ENCODE measurements at places on chromosomes 5 and 9. TPM values are rescaled to one million over a fixed set of nuclear protein-coding genes. Genes with fewer than 3 reads are reported as not detected.
A peak's percentile ranks its signal among the peaks of the same experiment; 100 is the strongest.

DNA sequence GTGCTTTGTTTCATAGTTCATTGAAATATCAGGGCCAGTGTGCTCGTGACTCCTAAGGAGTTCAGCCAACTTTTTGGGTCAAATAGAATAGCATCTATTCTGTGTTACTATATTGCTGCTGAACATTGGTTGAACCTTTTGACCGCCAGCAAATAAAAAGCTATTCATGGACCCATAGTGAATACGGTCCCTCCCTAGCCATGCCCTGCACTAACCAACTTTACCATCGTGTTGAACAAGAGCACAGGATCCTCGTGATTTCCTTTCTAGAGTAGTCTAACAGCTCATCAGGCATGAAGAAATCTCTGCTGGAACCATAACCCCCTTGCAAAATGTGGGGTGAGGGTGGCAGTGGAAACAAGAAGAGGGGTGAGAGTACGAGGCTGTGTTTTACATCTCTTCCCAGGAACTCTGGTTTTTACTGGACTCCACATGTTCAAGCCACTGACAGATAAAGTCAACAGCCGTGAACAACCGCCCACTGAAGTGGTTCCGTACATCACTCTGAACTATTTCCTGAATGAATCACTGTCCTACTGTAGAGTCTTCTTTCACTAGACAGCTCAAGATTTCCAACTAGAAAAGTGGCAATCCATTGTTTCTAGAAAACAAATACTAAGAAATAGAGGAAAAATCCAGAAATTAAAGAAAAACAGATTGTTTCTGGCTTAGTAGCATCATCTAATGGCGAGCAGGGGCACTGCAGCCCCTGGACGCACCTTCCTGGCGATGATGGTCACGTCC is 70.1 kb upstream of the SPATA31E1 start:
- H3K4me3 ChIP-seq = no peak overlapping the region
- no peaks in the 10 kb centered on the region for H3K4me1 ChIP-seq
- H3K27ac ChIP-seq = no peak overlapping the region
- DNase-seq = peak; percentile 75

DNA sequence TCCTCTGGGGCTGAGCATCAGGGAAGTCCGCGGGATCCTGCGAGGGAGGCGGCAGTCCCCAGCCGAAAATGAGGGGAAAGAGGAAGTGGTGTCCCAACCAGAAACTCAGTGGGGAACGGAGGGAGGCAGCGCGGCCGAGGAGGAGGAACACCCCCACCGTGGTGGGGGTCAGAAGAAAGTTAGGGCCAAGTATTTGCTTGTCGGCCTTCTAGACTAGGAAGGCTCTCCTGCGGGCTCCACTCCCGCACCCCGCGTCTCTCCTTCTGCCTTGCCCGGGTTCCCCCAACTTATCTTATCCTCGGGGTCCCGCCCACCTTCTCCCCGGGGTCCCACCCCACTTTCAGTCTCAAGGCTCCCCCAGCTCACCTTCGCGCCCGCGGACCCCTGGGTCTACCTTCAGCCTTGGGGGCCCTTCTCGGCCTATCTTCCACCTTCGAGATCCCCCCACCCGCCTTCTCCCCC is 557 bp upstream of the PHF2 start:
- peak overlapping the region; percentile 83 for H3K4me3 ChIP-seq
- H3K4me1 ChIP-seq = peaks cover 24% of the 10 kb centered on the region
- H3K27me3 ChIP-seq = peaks cover 23% of the 10 kb centered on the region
- DNase-seq = peak; percentile 68

GRCh38 chr9:14343261-14344031 is 29.5 kb upstream of the NFIB start:
- H3K4me3 ChIP-seq = peak overlapping the region; percentile 88
- DNase-seq = no peak
- no peak overlapping the region for H3K27ac ChIP-seq

- no peak overlapping the region for H3K4me3 ChIP-seq
- no peaks in the 10 kb centered on the region for H3K36me3 ChIP-seq
- no peak overlapping the region for H3K27ac ChIP-seq
- no peak for DNase-seq
Measured at GRCh38 chr5:152106571-152106970, 181.9 kb upstream of the GLRA1 start.

DNA sequence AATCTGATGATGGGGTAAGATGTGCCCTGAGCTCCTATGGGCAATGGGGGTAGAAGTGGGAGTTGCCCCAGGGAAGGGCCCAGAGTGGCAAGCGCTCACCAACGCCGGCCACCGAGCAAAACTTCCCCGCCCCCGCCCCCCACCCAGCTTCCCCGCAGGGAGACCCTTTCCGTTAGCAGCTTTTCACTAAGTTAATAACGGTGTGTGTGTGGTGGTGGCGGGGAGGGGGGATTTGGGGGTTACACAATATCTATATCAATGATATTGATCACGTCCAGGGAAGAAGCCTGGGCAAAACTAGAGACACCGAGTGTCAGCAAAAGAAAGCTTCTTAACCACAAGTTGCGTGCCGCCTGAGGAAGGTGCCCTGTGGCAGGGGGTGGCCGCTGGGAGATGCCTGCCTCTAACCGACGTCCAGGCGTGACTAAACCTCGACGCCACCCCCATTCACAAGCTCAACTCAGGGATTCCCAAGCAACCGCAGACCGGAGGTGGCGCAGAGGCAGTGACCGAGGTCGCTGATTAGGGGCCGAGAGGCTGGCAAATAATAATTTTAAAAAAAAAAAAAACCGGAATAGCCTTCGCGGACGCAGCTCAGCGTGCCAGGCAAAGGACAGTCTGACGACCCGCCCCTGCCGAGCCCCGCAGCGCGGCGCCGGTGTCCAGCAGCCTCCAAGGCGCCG is 222.6 kb downstream of the MEF2C start:
- no peaks in the 10 kb centered on the region for H3K36me3 ChIP-seq
- H3K27ac ChIP-seq = no peak overlapping the region
- H3K4me3 ChIP-seq = peak overlapping the region; percentile 50
- peaks cover 75% of the 10 kb centered on the region for H3K27me3 ChIP-seq
- peak; percentile 73 for DNase-seq

DNA sequence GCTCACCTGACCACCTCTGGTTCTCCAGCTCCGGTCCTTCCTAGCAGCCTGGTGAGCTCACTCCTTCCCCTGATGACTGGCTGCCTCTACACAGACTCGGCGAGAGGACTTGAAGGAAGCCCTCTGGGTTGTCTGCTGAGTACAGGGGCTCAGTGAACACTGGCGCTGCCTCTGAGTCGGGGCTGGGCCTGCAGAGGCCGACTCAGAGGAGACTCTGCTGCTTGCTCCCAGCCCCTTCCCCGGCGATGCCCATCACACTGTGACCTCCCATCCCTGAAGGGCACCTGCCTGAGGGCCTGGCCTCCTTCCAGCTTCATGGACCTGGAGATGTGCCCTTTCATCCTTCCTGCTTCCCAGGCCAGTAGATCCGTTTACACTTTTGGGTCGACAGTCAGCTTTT is 22.0 kb downstream of the CRB2 start:
- H3K27me3 ChIP-seq = peaks cover 17% of the 10 kb centered on the region
- no peaks in the 10 kb centered on the region for H3K36me3 ChIP-seq
- DNase-seq = no peak
- no peak overlapping the region for H3K4me3 ChIP-seq
- no peak overlapping the region for H3K27ac ChIP-seq

GRCh38 chr9:80147866-80148265 is 576.1 kb downstream of the TLE4 start:
- 0 out of 2 replicates have a peak, but pooled peaks cover 4% of the 10 kb centered on the region for H3K4me1 ChIP-seq
- H3K27me3 ChIP-seq = no peaks in the 10 kb centered on the region
- DNase-seq = no peak
- H3K36me3 ChIP-seq = no peaks in the 10 kb centered on the region
- no peak overlapping the region for H3K27ac ChIP-seq
- no peak overlapping the region for H3K4me3 ChIP-seq

DNA sequence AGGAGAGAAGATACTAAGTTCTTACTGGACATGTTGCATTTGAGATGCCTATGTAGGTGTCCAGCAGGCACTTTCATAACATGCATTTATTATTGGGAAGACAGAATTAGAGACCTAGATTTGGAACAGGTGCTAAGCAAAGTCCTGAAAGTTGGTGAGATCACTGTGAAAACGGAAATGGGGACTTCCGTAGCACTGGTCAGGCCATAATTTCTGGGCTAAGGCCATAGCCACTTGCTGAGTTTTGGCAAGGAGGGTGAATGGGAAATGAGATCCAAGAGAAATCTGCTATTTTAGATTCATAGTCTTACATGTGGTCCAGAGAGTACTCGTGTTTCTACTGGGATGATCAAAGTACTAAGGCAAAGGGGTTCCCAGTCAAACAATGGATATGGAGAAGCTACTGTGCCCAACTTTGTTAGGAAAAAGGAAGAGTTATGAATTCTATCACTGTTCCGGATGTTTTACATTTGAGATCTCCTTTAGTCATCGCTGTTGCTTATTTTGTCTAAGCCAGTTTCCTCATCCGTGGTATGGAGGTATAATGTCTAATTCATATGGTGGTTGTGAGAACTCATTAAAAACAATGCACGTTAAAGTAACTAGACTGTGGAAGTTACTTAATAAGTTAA is 33.4 kb downstream of the TEK start:
- no peak for DNase-seq
- H3K4me3 ChIP-seq = no peak overlapping the region
- no peaks in the 10 kb centered on the region for H3K27me3 ChIP-seq

- H3K27ac ChIP-seq = peak overlapping the region; percentile 99
- H3K36me3 ChIP-seq = no peaks in the 10 kb centered on the region
Measured at GRCh38 chr5:34409373-34409772, 246.8 kb upstream of the RAI14 start.

DNA sequence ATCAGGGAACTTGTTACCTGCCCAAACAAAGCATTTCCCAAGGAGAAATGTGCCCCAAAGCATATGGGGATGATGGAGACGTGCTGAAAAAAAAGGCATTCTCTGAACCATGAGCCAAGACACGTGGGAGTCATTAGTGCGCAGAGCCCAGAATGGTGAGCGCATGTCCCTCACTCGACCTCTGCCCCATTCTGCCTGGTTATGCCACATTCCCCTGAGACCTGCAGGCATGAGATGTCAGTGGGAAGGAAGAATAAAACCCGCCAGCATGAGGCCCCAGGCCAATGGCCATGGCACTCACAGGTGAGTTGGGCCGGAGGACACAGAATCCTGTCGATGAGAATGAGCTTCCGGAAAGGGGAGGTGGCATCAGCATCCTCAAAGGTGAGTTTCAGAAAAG is 228.9 kb downstream of the CDK5RAP2 start:
- H3K27ac ChIP-seq = no peak overlapping the region
- H3K4me3 ChIP-seq = no peak overlapping the region
- no peaks in the 10 kb centered on the region for H3K27me3 ChIP-seq
- DNase-seq = no peak
- no peaks in the 10 kb centered on the region for H3K36me3 ChIP-seq

DNA sequence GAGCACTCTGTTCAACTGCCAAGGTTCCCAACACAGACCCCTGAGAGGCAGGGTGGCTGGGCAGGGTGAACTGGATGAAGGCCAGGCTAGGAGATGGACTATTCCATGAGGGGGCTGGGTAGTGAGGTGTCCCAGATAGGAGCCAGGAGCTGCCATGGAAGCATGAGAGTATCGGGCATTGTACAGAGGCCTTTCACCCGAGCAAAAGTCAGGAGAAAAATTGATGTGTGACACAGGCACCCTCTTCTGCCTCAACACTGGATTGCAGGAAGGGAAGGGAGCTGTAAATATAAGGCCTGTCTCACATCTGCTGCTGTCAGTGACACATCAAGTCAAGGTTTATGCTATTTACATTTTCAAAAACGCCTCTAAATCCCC is 74.6 kb downstream of the UBAP1 start:
- H3K36me3 ChIP-seq = no peaks in the 10 kb centered on the region
- no peak overlapping the region for H3K27ac ChIP-seq
- H3K4me1 ChIP-seq = no peaks in the 10 kb centered on the region
- no peak overlapping the region for H3K4me3 ChIP-seq

DNA sequence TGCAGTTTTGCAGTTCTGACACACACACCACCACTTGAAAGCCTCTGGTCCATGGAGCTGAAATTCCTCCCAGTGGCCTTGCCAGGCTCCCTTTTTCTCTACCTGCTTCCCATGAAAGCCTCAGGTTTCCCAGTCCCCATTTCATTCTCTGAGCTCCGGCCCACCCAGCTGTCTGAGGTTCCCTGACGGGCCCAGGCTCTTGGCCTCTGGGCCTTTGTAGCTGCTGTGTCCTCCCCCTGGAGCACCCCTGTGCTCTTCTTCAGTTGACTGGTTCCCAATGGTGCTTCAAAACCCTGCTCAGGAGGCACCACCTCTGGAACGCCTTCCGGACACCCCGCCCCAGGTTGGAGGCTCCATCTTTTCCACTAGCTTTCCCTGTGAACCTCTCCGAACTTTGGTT is 155.9 kb upstream of the SHB start:
- no peak overlapping the region for H3K27ac ChIP-seq
- H3K4me3 ChIP-seq = no peak overlapping the region
- DNase-seq = no peak
- peaks cover 76% of the 10 kb centered on the region for H3K27me3 ChIP-seq
- H3K36me3 ChIP-seq = no peaks in the 10 kb centered on the region

DNA sequence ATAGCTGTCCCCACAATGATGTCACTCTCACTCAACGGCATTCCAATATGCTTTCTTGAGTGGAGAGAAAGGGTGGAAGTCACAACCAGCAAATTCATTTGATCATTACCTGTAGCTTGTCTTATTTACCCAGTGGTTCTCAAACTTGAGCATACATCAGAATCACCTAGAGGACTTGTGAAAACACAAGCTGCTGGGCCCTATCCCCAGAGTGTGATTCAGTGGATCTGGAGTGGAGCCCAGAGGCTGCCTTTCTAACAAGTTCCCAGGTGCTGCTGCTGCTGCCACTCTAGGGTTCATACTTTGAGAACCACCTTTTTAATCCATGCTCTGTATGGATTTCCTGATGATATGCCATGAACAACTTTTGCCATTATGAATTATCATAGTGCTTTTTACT is 94.7 kb downstream of the KLHL3 start:
- H3K4me1 ChIP-seq = no peaks in the 10 kb centered on the region
- H3K4me3 ChIP-seq = no peak overlapping the region
- H3K36me3 ChIP-seq = no peaks in the 10 kb centered on the region

DNA sequence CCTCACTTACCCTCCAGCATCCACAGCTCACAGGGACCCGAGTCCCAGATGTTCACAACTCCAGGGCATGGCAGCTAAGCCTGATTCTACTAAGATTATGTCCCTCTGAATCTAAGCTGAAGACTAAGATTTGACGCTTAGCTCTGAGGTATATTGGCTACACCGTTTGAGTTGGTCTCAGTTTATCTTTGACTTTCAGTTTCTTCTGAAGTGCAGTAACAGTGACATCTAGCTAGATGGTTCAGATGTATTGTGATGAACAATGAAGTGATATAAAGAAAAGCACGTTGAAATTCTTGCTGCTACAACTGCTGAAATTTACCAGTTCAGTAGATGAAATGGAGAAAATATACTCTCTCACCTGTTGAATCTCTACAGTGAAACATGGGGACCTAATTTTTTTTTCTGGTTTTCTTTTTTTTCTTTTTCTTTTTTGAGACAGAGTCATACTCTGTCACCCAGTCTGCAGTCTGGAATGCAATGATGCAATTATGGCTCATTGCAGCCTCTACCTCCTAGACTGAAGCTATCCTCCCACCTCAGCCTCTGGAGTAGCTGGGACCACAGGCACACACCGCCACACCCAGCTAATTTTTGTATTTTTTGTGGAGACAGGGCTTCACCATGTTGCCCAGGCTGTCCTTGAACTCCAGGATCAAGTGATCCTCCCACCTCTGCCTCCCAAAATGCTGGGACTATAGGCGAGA is 15.7 kb downstream of the RFK start:
- H3K4me3 ChIP-seq = no peak overlapping the region
- DNase-seq = no peak

Gene ADAMTS2
- 6.4 TPM for total RNA-seq

Gene G3BP1
- total RNA-seq = 345 TPM

Gene CTNNAL1
- 63.0 TPM for total RNA-seq

Gene IFNK
- total RNA-seq = not detected

Gene DMRT3
- not detected for total RNA-seq

Gene GABRA6
- not detected for total RNA-seq

Gene ASPN
- total RNA-seq = not detected

Gene KIF24
- total RNA-seq = 4.4 TPM

Gene CD274
- not detected for total RNA-seq

Gene PRDM9
- not detected for total RNA-seq

Measured in GM23338 (cell line).